ENCODE measurements at places on chromosomes 3 and 15.

DNA sequence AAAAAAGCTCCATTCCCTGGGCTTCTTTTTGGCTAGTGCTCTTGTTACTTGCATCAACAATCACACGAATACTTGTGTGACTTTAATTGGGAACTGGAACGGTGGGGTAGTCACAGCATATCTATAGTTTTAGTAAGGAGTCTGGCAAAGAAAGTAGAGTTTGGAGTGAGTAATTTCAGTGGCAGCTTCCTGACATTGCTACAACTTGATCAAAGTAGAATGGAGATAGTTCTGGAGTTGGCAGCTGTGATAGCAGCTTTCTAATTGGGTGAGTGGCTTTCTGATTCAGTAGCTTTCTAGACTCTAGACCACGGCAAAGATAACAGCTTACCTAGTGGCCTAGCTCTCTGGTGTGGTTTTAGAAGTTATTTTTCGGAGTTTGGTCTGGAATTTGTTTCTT, 475.0 kb downstream of the TUSC7 start:
- DNase-seq = no peak

GRCh38 chr3:190017521-190018288, 103.0 kb downstream of the P3H2 start:
- DNase-seq = no peak

GRCh38 chr3:105584003-105584790, 217.5 kb downstream of the ALCAM start:
- no peak for DNase-seq

GRCh38 chr15:71373917-71374316, 258.6 kb downstream of the THSD4 start:
- DNase-seq = no peak

GRCh38 chr3:177887475-177887874, 648.8 kb upstream of the KCNMB2 start:
- no peak for DNase-seq

DNA sequence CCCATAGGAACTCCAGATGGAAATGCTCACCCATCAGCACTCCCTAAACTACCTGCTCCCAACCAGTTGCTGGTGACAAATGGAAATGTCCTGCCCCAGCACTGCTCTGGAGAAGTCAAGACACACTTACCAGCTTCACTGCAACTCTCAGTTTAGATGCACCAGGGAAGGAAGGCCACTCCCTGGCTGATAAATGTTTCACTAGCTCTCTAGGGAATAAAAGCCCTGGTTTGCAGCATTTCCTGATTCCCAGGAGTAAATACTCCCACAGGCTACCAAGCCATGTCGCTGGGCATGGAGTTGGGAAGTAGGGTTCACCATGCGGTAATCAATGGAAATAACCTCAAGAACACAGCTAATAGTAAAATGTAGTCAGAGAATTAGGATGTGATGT, 112.0 kb upstream of the NEO1 start:
- no peak for DNase-seq

- DNase-seq = no peak
Measured at GRCh38 chr15:50820808-50821382, 55.4 kb upstream of the SPPL2A start.

- DNase-seq = peak; percentile 28
Measured at GRCh38 chr15:42084465-42085235, 9.7 kb downstream of the PLA2G4D start.

GRCh38 chr3:124420392-124420791, 309.9 kb upstream of the UMPS start:
- DNase-seq = no peak

GRCh38 chr3:113170771-113171170, 40.6 kb upstream of the BOC start:
- no peak for DNase-seq

DNA sequence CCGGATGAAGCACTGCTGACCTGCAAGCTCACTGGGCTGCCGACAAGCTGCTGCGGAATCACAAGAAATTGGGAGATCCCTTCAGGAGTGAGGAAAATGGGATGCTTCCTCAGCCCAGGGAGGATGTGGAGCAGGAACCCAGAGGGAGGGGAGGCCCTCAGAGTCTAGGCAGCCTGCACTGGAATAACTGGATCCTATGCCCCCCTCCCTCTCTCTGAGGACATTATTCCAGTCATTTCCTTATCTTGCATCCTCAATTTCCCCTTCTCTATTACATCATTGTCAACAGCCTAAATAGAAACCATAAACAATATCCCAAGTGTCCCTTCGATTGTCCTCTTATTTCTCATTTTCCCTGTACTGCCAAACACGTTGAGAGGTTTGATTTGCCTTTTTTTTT, 169.0 kb downstream of the OPA1 start:
- DNase-seq = no peak

DNA sequence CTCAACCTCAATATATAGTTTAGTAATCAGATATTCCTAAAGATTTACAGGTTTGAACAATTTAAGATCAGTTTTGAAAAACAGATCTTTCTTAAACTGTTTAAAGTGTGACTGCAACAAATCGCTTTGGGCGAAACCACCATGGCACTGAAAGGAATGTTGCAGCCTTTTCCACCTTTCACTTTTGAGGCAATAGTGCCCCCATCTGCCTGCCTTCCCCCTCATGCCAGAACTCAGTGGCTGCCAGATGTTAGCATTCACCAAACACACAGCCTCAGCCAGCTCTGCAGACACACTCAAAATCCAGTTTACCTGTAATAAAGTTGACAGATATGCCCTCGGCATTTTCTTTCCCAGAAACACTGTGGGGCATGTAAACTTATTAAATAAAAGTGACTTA, 3.3 kb downstream of the LYSMD4 start:
- DNase-seq = no peak

DNA sequence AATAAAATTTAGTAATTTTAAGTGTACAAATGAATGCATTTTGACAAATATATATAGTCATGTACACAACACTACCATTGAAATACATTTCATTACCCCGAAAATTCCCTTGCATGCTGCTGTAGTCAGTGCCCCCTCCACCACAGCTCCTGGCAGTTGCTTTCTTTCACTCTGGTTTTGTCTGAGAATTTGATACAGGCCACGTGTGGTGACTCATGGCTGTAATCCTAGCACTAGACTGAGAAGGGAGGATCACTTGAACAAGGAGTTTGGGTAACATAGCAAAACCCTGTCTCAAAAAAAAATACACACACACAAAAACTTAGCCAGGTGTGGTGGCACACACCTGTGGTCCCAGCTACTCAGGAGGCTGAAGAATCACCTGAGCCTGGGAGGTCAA, 65.4 kb downstream of the TFRC start:
- DNase-seq = no peak

DNA sequence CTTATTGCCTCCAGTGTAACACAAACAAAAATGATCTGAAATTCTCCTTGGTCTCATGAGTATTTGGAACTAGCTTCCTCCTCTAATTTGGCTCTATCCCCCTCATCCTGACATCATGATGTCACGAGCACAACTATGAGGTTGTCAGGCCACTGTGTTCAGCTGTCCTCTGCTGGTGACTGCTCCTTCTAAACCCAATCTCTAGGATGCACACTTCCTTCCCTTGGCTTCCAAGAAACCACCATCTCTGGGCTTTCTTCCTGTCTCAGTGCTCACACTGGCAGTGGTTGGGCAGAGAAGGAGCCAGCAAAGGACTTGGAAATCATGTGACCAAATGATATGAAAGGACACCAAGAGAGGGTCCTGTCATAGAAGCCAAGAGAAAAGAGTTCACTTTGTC, 30.7 kb upstream of the EIF1B start:
- no peak for DNase-seq

DNA sequence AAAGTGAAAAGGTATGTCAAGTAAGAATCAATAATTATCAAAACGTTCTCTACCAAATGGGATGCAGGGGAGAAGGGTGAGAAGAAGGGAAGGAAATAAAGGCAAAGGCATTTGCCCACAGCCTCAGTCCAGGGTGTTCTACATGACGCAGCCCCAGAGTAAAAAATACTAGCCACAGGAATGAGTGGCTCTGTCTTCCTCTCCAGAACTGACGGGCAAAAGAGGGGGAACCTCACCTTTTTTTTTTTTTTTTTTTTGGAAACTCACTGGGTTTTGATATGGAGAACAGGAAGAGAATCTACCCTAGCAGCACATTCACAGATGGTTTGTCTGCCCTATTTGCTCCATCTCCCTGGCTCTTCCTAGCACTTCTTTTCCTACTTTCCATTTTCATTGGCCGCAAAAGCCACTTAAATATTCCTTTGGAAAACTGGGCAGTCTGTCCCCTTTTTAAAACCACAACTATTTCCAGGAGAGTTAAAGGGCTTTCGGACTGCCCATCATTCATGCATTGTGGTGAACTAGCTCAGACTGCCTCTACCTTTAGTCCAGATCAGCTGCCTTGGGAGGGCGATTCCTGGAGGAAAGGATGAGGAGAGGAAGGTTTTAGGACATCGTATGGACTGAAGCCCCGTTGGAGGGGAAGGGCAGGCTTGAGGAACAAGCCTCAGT, 28.2 kb downstream of the B3GNT5 start:
- no peak for DNase-seq

DNA sequence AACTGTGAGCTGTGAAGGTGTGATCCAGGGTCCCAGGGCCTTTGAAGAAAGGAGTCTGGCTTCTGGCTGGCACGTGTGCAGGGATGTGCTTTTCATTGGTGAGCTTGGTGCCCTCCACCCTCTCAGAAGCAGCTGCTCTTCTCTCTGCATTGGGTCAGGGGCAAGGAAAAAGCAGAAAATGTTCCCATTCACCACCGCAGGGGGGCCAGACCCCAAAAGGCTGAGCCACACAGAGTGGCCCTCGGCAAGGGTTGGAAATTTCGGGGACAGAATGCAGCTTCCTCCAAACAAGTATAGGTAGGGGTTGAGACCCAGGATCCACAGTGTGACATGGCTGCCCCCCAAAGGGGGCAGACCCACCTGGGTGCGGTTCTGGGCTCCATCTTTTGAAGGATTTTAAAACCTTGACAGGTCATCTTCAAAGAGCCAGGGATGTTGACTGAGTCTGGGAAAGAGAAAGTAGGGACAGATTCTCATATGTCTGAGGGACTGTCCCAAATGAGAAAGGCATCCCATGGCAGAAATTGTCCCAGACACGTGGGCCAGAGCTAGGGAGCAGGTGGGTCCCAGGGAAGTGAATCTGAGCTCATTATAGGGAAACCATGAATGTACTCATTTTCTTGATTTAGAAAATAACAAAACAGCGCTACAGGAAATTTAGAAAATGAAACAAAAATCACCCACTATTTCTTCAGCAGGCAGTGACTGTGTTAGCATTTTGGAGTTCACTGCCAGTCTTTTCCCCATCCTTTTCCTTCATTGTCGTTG, 2.7 kb downstream of the CSK start:
- no peak for DNase-seq

GRCh38 chr3:73404435-73404834, 220.3 kb downstream of the PDZRN3 start:
- no peak for DNase-seq

DNA sequence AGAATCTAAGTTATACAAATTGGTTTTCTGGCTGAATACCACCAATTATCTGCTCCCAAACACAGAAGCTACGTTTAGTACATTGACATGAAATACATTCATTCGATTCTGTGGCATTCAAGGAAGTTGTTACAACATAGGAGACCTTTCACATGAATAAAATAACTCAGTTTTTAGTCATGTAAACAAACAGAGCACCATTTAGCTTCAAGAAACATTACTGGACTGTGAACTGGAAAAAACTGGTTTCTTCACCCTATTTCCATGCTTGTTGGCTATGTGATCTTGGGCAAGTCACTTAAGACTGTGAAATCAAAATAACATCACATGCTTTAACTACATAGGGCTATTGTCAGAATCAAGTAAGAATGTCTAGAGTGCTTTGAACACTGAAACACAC, 46.2 kb downstream of the NRG4 start:
- DNase-seq = no peak

DNA sequence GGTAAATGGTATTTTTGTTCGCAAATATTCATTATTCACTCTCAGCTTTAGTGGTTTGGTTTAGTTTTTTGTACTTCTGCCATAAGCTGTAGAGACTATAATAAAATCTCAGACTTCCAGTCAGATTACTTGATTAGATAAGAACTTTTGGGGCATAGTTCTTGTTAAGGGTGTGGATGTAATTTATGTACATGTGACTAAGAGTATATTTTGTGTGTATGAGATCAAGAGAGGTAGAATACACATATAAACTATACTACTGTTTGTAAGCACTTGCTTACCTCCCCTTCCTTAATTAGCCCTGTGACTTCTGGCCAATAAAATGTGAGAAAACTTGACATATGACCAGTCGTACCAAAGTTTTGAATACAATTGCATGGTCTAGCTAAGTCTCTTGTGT, 12.0 kb downstream of the CNTN3 start:
- no peak for DNase-seq

DNA sequence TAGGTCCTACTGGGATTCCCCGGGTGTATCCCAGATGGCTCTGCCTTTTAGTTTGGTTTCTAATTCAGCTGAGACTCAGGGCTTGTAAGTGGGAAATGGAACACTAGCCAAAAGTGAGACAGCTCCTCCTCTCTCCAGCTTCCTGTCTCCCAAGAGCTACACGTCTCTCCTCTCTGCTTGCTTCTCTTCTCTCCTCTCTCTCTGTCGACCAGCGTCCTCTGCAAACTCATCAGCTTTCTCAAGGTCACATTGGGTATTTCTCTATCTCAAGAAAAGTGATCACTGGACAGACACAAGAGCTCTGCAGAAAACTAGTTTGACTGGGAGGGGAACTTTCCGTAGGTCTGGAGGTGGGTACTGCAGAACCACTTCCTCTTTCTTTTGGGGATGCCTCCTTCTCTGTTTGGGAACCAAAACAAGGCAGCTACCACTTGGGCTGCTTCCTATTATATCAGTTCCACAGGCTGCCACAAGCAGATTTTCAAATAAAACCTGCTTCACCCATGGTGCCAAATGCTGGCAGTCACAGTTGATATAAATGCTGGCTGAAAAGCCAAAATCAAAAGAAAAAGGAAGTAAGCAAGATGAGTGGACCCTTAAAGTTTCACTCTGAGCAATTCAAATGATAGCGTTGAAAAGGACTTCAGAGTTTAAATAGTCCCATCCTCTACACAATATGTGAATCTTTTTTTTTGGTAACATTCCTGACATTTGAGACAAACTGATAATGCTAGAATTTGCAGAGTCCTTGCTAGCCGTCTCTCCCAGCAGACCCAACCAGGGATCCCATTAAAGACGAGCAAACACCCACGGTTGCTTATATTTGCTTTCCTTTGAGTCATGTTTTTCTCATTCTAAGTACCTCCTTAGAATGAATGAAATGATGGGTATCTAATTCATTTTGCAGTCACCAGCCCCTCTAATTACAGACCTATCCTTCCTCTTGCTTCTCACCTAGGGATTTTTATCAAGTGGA, 7.2 kb upstream of the DYNC1LI1 start:
- DNase-seq = no peak

DNA sequence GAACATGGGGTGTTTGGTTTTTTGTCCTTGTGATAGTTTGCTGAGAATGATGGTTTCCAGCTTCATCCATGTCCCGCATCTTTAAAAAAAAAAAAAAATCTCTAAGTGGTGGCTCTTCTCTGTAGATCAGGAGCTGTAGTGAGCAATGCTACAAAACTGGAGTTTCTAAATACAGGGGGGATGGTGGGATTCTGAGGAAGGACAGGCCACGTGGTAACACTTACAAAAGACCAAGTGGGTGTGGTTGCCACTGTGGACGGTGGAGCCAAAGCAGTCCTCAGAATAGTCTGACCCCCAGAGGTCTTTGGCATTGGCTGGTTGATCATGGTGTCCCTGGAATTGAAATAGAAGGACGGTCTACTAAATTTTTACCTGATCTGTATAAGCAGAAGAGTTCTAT, 7.7 kb downstream of the CCRL2 start:
- DNase-seq = no peak

Measured in activated T-helper 9 cell treated with anti-CD3 and anti-CD28 coated beads, Interleukin-2, amount 50 U/mL, for 16 hours (primary cell).